ENCODE measurements at places on chromosomes 7 and 10. TPM values are rescaled to one million over a fixed set of nuclear protein-coding genes. Genes with fewer than 3 reads are reported as not detected.

Gene CLCN1
- 0.12 TPM for polyA plus RNA-seq

Gene AOAH
- 3.2 TPM for polyA plus RNA-seq

Gene CLRN3
- 19.7 TPM for polyA plus RNA-seq

Gene PSPH
- 18.1 TPM for polyA plus RNA-seq

Gene SLC35G1
- 9.5 TPM for polyA plus RNA-seq

Gene RASSF4
- polyA plus RNA-seq: 27.2 TPM

Gene EIF5AL1
- 0.76 TPM for polyA plus RNA-seq

Gene ZNF679
- polyA plus RNA-seq: not detected

Gene SPDYE9
- 0.32 TPM for polyA plus RNA-seq

Gene PDE6C
- polyA plus RNA-seq: 0.93 TPM

DNA sequence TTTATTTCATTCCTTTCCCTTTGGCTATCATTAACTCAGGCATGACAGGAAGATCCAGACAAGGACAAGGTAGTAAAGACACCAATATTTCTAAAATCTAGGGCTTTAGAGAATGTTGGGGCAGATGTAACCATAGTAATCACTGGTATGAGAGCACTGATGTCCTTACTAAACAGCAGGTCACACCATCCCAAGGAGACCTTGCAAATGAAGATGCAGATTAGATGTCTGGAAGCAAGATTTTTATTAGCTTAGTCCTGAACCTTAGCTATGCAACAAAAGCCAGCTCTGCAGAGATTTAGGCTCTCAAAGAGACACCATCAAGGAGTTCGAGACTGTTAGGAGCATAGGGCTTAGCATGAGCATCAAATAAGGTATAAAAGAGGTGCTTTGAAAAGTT lies 23.6 kb upstream of the FRA10AC1 start:
- no peak for DNase-seq

DNA sequence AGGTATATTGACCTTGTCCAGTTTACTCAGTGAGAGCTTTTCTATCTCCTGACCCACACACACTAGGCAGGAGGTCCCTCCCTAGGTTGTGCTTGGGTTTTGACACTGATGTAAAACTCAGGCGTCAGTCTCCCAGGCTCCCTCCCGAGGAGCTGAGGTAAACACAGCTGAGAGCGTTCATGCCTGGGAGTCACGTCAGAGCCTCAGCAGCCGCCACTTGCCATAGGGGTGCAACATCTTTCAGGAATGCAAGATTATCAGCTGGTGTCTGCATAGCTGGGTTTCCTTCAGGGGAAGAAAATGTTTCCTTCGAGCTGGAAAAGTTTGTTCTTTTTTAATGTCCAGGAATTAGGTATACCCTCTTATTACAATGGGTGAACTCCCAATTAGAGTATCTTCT lies 70.6 kb downstream of the FGFR2 start:
- no peak for DNase-seq

DNA sequence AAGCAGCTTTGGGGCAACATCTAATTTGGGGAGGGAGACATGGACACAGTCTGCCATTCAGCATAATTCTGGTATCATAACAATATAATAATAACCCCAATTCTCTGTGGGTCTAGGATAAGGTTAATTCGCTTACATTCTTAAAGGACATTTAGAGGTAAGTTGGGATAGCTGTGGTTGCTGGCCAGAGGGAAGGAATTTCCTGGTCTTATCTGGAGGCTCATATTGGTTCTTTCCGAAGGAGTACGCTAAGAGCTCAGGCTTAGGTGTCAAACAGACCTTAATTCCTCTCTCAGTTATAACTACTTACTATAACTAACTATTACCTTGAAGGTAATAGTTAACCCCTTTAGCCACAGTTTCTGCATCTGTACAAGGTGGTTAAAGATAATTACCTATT lies 68.8 kb downstream of the SPAG6 start:
- DNase-seq: no peak

DNA sequence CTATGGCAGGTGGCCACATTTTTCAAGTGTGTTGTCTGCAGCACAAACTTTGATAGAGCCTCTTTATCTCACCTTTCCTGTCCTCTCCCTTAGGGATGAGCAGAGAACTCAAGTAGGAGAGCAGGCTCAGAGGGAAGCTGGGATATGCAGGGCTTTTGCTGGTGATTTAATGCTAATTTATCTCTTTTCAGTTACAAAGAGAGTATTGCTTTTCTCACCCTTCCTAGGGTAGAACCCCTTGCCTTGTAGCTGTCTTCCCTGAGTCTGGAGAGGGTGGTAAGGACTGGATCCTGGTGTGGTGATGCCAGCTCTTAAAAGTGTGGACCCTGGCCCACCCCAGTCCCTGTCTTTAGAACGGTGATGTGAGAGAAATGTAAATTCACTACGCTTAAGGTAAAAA lies 1061.4 kb downstream of the TYW1 start:
- DNase-seq: no peak

DNA sequence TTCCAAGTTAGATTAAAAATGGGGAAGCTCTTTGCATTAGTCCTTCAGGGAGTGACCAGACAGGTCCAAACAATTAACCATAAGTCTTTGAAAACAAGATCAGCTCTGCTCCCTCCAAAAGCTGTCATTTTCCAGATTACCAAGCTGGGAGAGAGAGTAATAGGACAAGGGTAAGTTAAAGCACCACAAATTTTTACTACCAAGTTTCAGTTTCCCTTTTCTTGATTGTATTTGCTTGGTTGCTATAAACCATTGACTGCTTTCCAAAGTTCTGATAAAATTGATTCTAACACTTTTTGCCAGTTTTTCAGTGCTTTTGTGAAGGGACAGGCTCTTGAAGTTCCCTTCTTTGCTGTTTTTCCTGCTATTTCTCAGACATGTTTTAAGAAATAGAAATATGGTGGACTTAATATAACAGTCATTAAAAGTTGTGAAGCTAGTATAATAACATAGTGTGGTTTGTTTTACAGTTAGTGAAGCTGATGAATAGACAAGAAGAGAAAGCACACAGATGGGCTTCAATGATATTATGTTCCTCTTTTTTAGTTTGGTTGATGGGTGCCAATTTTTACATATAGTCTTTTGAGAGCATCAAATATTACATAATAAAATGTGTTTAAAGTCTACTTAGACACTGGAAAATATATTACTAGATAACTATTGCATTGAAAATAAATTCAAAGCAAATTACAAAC lies 40.0 kb upstream of the ZNF365 start:
- DNase-seq: no peak

GRCh38 chr10:68153473-68154210 lies 44.4 kb downstream of the MYPN start:
- peak; percentile 32 for DNase-seq

DNA sequence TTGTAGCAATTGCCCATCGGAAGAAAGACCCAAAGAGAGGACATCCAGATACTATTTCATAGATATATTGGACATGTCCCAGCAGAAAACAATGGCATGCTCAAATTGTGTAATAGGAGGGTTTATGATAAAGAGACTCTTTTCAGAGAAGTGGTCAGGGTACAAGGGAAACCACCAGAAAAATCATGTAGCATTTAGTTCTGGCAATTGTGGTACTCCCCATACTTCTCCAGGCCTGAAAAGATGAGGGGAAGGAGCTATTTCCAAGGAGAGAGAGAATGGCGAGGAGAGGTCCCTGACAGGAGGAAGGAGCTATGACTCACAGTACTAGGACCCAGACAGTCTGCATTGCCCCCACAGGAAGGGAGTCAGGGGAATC lies 68.4 kb upstream of the ADO start:
- DNase-seq: no peak

GRCh38 chr10:58796242-58796641 lies 283.6 kb downstream of the BICC1 start:
- no peak for DNase-seq

DNA sequence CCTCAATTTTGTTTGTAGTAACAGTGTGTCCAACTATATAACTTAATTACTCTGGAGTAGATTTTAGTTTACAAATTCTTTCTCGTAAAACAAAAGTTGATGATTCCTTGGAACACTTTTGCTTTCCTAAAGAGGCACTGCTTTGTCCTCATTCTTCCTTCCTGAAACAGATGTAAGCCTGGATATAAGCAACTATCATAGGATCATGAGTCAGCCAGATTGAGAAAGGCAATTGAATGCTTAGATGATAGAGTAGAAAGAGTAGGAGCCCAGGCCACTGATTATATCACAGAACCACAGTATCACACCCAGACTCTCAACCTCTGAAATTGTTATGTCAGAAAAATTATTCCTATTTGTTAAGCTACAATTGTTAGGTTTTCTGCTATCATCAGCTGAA lies 69.9 kb downstream of the TMEM106B start:
- DNase-seq: no peak

DNA sequence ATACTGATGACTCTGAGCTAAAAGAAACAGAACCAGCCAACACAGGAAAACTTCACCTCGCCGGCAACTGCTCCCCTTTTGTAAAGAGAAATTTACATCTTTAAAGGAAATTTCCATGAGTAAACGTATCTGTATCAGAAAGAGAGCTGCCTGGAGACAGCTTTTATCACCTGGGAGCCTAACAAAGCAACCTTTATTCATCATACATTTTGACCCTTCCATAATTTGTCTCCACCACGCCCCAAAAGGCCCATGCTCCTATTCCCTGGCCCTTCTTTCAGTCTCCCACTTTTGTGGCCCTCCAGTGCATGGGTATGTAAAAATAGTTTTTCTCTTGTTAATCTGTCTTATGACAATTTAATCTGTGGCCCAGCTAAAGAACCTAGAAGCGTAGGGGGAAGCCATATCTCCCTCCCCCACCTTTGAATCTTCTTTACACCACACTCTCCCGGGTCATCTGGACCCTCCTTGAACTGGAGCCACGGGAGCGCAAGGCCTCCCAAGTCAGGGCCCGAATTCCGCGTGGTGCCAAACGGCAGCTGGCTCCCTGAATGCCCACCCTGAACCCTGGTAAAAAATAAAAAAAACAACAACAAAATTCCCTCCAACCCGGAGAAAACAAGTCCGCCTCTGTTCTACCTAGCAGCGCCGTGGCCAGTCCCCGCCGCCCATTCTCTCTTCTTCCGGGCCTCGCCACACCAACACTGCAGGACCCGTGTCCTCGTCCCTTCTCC lies 15.4 kb upstream of the FKBP9 start:
- no peak for DNase-seq

- no peak for DNase-seq
Measured at GRCh38 chr7:5420881-5421713, 2.5 kb downstream of the TNRC18 start.

- DNase-seq: no peak
Measured at GRCh38 chr7:110835218-110835617, 255.7 kb upstream of the LRRN3 start.

GRCh38 chr10:11864727-11865126 lies 41.6 kb downstream of the PROSER2 start:
- no peak for DNase-seq

DNA sequence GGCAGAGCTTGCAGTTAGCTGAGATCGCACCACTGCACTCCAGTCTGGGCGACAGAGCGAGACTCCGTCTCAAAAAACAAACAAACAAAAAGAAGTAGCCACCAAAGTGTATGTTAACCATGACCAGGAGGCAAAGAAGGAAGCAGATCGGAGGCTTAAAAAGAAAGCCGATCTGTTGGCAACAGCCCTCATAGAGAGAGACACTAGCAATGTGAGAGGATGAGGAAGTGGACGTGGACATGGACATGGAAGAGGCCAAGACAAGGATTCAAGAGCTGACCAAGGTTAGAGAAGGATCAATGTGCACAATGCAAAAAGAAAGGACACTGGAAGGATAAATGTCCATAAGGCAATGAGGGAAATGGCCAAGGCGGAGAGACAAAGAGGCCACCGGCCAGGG lies 14.9 kb upstream of the ADCK2 start:
- no peak for DNase-seq

- DNase-seq: no peak
Measured at GRCh38 chr10:7577176-7577575, 89.6 kb downstream of the ITIH5 start.

DNA sequence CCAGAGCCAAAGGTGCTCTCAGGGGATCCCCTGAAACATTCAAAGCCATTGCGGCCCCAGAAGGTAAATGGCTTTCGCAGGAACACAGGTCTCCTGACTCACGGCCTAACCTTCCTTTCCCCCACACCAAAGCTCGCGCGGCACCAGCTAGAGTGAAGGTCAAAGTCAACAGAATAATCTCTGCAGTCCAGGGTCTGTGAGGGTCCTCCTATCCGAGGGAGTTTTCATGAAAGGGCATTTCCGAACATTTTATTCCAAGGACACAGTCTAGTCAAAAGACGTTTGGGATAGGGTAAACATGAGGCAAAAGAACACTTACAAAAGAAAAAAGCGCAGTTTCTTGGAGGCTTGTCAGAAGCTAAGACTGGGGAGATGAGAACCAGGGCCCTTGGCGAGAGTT lies 559 bp upstream of the STEAP2 start:
- no peak for DNase-seq

GRCh38 chr7:108648989-108649388 lies 79.3 kb downstream of the DNAJB9 start:
- DNase-seq: no peak

- no peak for DNase-seq
Measured at GRCh38 chr7:152330827-152331226, 105.0 kb downstream of the KMT2C start.

DNA sequence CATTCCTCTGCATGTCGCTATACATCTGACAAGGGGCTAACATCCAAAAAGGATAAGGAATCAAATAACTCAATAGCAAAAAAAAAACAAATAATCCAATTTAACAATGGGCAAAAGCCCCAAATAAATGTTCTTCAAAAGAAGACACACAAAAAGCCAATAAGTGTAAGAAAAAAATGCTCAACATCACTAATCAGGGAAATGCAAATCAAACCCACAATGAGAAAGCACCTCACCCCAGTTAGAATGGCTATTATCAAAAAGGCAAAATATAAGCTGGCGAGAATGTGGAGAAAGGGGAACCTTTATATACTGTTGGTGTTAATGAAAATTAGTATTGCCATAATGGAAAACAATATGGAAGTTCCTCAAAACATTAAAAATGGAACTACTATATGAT lies 14.3 kb downstream of the ARHGAP12 start:
- no peak for DNase-seq

DNA sequence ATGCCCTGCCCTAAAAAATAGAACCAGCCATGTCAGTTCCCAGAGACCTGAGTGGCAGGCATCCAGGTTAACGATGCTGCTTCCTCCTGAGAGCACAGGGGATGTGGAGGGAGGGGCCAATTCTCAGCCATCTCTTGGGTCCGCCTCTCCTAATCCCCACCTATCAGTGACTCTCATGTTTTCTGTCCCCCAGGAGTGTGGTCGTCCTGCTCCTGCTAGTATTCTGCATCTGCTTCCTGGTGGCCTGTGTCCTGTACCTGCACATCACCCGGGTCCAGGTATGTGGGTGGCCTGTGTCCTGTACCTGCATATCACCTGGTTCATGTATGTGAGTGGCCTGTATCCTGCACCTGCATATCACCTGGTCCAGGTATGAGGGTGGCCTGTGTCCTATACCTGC lies 105.3 kb downstream of the ADCY1 start:
- DNase-seq: no peak

DNA sequence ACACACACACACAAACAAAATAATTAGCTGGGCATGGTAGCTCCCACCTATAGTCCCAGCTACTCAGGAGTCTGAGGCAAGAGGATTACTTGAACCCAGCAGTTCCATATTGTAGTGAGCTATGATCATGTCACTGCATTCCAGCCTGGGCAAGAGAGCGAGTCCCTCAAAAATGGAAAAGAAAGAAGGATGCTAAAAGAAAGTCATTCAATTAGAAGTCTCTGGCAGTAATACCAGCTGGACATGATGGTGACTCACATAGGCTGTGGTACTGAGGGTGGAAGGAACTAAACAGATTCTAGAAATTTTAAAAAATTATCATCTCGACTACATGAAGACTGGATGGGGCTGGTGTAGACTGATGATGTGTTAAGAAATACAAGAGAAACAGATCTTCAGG lies 385.3 kb downstream of the ETV1 start:
- DNase-seq: no peak

All from left renal pelvis (tissue), 4 donors.